Mucosa of descending colon (tissue), 3 donors: ENCODE measurements at places on chromosomes 13 and 19.

DNA sequence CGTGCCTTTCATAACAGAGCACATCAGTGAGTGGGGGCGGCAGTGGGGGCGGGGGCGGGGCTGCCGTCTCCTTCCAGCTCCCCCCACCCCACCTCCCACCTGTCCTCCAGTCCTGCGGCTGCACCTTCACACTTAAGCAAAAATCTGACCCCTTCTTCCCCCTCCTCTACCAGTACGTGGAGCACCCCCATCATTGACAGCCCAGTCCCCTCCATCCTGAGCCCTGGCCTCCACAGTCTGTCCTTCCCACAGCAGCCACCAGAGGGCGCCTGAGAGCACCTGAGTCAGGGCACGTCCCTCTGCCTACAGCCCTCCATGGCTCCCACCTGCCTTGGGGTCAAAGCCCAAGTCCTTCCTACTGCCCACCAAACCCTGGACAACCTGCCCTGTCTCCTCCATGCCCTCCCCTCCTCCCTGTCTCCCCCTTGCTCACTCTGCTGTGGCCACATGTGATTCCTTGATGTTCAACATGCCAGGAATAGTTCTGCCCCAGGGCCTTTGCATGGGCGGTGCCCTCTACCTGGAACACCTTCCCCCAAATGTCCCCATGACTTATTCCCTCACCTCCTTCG is 4.0 kb downstream of the EBI3 start:
- DNase-seq: peak; percentile 72

DNA sequence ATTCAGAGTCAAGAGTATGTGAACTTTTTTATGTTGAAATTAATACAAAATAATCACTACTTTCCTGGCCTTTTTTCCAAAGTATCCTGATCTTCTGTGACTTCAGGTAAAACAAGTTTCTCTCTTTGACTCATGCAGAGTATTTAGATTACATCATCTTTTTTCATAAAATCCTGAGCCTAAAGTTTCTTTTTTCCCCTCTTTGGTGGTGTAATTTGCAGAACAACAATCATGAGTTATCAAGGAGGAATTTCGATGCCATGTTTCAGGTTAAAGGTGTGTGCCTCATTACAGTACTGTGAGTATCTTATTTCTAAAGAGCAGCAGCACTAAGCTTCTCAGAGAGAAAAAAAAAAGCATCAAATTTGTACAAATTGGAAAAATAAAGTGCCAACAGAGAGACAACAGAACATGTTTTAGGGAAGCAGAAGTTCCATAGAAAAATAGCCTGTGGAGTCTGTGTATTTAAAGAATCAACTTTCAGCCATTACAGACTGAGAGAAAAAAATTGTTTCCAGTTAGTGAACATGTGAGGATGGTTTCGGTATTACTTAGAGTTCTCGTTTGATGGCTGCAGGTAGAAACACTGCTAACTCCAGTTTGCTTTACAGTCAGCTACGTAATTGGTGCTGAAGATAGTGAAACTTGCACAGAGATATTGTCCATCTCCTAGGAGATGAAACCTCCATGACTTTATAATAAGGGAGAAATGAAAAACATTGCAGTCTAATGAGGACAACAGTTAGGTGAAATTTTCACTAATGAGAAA is 78.1 kb upstream of the PCDH9 start:
- DNase-seq: no peak

- peak; percentile 29 for DNase-seq
These were observed 397 bp downstream of the DACT3 start for GRCh38 chr19:46660551-46661019.

GRCh38 chr13:27016875-27017274 is 154.7 kb downstream of the USP12 start:
- no peak for DNase-seq

- no peak for DNase-seq
These were observed 857.2 kb downstream of the SLITRK1 start for GRCh38 chr13:83024955-83025594.

GRCh38 chr13:63011996-63012395 is 1596.3 kb upstream of the PCDH20 start:
- no peak for DNase-seq

- no peak for DNase-seq
These were observed 55.8 kb downstream of the VAV1 start for GRCh38 chr19:6828306-6828697.

- no peak for DNase-seq
These were observed 45.3 kb upstream of the ZNF599 start for GRCh38 chr19:34818270-34818669.

DNA sequence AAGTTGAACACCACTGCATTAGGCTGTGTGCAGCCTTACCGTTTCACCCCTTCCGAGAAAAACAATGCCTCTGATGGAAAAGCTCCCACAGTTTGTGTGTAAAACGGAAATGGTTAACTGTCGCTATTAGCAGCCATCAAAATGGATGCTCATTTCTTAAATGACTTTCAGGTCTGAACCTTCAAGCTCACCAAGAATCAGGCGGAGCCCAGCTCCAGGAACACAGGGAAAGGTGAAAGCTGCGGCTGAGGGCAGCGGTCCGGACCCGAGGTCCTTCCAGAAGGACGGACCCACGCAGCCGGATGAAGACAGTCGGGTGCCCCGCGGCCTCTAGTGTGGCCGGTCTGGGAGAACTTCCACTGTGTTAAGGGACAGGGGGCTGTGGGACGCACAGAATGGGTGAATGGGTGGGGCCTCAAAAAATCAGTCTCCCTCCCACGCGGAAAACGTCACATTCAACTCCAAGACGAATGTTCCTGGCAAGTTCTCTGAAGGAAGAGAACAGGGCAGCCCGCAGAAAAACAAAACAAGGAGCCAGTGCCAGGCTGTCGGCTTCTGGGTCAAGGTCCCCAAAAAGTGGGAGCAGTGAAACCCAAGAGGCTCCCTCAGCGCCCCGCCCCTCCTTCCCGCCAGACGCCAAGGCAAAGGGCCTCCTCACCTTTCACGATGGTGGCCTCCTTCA is 4.9 kb downstream of the IRS2 start:
- peak; percentile 36 for DNase-seq

GRCh38 chr13:89029062-89029461 is 1357.9 kb downstream of the SLITRK5 start:
- DNase-seq: no peak

DNA sequence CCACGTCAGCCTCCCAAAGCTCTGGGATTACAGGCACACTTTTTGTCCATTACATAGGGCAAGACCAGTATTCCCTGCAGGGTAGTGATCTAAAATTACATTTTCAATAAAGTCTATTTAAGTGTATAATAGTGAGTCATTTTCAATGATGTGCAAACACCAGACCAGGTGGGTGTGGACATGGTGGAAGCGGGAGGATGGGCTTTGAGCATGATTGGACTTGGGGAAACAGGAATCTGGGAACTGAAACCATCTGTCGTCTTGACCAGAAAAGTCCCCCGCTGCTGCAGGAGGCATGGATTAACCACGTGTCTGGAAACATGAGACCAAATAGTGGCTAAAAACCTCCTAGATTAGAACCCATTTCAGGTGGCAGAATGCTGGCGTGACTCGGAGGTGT is 4.9 kb downstream of the FXYD3 start:
- peak; percentile 65 for DNase-seq
